ENCODE measurements at places on chromosomes 6 and 20.

- DNase-seq, result no peak
Measured at GRCh38 chr6:144302701-144303372, 17.7 kb downstream of the UTRN start.

DNA sequence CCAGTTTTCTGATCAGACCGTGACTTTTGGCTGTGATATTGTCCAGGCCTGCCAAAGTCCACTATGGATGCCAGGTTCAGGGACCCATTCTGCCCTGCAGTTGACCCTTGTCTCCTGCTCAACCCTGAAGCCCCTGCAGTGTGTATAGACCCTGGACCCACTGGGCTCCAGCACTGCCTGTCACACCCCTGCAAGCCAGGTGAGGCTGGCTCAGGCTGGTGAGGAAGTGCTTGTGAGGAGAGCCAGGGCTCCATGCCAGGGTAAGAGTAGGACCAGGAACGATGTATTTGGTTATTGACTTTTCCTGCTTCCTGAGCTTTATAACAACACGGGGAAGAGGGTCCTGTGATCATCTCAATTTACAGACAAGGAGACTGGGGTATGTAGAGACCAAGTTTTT, 19.1 kb upstream of the CD93 start:
- DNase-seq, result no peak

- no peak for DNase-seq
Measured at GRCh38 chr6:44115866-44116265, 11.4 kb downstream of the MRPL14 start.

DNA sequence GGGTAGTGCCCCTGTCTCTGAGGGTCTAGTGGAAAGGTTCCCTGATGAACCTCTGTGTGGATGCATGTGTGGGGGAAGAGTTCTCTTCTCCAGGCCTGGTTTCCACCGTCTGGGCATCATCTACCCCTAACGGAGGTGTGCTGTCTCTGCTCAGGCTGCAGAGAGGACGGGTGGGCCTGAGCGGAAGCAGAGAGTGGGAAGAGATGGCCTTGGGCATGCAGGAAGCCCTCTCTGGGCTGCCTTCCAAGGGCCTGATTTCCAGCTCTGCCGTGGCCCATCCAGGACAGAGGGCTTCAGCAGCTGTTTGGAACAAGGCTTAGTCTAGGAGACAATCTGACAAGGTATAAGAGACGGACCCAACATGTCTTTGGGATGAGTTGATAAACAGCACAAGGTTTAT, 220.1 kb upstream of the DTNBP1 start:
- no peak for DNase-seq

DNA sequence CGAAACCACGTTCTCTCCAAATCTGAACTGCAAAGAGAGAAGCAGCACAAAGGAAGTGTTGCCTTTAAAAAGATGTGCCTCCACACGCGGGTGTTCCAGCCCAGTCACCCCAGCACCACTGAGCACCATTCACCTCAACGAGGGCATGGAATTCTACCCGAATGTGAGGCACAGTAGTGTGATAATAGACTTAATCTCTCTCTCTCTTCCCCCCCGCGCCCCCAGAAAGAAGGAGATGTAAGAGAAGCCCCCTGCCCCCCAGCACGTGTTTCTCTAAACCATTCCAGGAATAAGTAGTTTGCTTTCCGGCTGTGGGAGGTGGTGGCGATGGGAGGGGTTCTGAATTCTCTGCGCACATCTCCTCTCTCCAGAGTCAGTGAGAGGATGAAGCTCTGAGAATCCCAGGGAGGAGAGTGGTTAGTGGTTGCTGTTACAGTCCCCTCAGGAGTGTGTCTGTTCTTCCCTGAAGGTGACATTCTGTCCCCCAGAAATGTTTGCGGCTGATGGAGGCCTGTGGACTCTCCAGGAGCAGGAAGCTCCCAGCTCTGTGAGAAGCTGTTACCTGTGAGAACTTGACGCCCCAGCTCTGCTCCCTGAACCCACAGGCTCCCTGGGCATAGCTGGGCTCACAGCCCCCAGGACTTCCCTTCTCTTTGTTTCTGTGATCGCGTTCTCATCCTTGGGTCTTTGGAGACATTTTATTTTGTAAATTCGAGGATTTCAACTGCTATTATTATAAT, 23.5 kb upstream of the IRF4 start:
- DNase-seq, result no peak

GRCh38 chr6:2403546-2403945, 158.1 kb upstream of the GMDS start:
- no peak for DNase-seq

GRCh38 chr6:141158740-141159139, 974.0 kb upstream of the GJE1 start:
- DNase-seq, result no peak

- DNase-seq, result peak; percentile 65
Measured at GRCh38 chr6:36985808-36986703, at the start of gene MTCH1. Gene MTCH1, minus strand, starts transcription at chr6:36986196. Its CDS starts 23 bp downstream, at chr6:36986173.

- no peak for DNase-seq
Measured at GRCh38 chr6:128713461-128713860, 169.5 kb upstream of the LAMA2 start.

DNA sequence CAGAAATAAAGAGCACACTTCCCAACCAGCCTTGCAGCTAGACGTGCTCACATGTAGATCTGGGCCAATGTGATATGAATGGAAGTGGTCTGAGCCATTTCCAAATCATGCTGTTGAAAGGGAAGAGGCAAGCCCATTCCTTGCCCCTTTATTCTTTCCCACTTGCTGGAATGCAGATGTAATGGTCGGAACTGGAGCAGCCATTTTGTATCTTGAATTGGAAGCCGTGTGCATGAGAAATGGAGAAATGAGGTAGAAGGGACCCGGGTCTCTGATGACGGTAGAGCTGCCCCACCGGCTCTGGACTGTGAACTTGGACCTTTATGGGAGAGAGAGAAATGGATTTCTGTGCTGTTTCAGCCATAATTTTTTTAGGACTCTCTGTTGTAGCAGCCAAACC, 54.8 kb upstream of the STX16 start:
- DNase-seq, result no peak

- DNase-seq, result no peak
Measured at GRCh38 chr6:167826896-167827582, at the start of gene AFDN. Gene AFDN, plus strand, starts transcription at chr6:167826911. Its CDS starts 222 bp downstream, at chr6:167827133.

DNA sequence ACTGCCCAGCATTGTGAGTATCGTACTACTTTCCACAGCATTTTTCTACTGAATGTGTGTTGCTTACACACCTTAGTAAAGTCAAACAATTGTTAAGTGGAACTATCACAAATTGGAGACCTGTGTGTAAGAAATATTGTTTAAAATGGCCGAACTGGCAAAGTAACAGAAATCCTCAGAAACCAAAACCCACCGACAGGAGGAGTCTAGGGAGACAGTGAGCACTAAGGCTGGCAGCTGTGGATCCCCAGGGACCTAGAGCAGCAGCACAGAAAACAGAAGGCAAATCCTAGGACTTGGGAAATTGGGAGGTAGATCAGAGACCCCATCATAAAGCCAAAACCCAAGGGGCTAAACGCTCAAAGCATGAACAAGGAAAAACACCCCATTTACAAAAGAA, 69.9 kb downstream of the SESN1 start:
- DNase-seq, result no peak

Measured in stimulated activated CD4-positive, alpha-beta T cell treated with anti-CD3 and anti-CD28 coated beads, Interleukin-1b, Interleukin-23, amount 100 ng/mL, for 1 hour (primary cell).